CD8-positive, alpha-beta memory T cell (primary cell): ENCODE measurements at places on chromosomes 1 and 21. TPM values are rescaled to one million over a fixed set of nuclear protein-coding genes. Genes with fewer than 3 reads are reported as not detected.

DNA sequence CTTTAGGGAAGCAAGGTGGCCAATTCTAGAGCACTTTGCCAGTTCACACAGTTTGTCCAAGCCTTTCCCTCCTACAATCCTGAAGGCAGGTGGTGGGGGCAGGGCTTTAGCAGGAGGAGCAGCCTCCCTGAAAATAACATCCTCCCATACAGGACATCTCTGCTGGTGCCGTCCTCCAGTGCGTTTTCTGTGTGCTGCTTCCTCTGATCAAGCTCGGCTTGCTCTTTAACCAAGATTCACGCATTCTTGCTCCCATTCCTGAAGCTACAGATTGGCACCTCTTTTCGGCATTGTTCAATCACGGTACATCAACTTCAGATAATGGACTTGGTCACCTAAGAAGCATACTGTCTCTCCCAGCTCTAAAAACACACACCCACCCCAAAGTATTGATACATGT, 7.5 kb upstream of the DPT start:
- no peaks in the 10 kb centered on the region for H3K36me3 ChIP-seq
- no peak for DNase-seq
- H3K27ac ChIP-seq: no peak overlapping the region
- H3K4me3 ChIP-seq: no peak overlapping the region
- H3K4me1 ChIP-seq: no peaks in the 10 kb centered on the region
- no peaks in the 10 kb centered on the region for H3K27me3 ChIP-seq

- H3K27me3 ChIP-seq: no peaks in the 10 kb centered on the region
- H3K4me1 ChIP-seq: no peaks in the 10 kb centered on the region
- peaks cover 10% of the 10 kb centered on the region for H3K36me3 ChIP-seq
- H3K27ac ChIP-seq: no peak overlapping the region
- no peak overlapping the region for H3K4me3 ChIP-seq
- DNase-seq: no peak
Observed at GRCh38 chr1:77866296-77866695, 22.1 kb upstream of the NEXN start.

GRCh38 chr1:219812491-219813203, 115.7 kb downstream of the SLC30A10 start:
- no peaks in the 10 kb centered on the region for H3K4me1 ChIP-seq
- H3K27ac ChIP-seq: no peak overlapping the region
- DNase-seq: no peak
- no peaks in the 10 kb centered on the region for H3K36me3 ChIP-seq
- H3K27me3 ChIP-seq: peaks cover 4% of the 10 kb centered on the region

DNA sequence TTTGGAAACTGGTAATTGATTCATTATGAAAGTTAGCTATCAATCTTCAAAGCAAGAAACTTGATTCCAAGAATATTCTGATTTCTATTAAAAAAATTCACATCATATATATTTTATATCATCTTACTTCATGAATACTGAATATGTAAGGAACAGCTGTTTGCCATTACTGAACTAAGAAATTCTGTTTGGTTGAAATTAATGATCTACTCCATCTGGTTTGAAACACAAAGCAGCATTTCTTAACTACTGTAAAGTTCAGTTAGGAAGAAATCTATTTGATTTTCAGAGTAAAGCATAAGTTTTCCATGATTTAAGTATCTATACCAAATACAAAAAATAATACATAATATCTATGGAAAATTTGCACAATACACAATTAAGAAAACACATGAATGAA, 66.0 kb upstream of the SCYL3 start:
- no peak overlapping the region for H3K27ac ChIP-seq
- no peaks in the 10 kb centered on the region for H3K4me1 ChIP-seq
- no peak overlapping the region for H3K4me3 ChIP-seq

DNA sequence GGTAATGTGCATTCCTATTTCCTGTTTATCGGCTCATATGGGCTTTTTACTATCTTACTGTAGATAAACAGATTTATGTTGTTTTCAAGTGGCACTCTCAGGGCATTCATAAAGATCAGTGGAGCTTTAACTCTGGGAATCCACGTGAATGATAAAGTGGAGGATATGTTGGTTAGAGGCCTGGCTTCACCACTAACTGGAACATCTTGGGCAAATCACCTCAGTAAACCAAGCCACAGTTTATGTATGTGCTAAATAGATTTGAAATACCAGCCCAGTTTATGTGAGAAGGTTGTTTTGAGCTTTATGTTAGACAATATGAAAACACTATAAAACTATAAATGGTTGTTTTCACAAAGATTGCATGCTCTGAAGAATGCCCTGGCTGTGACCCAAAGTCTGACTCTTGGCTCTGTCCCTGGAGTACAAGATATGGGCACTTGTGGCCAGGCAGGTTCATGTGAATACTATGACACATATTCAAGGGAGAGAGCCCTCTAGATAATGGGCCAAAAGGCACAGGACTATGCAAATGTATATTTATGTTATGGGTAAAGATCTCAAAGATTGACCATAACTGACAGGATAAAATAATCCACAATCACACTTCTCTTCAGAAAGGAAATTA, 36.7 kb downstream of the FAM163A start:
- no peak overlapping the region for H3K27ac ChIP-seq
- no peaks in the 10 kb centered on the region for H3K27me3 ChIP-seq
- DNase-seq: no peak
- H3K4me3 ChIP-seq: no peak overlapping the region
- no peaks in the 10 kb centered on the region for H3K36me3 ChIP-seq

- no peaks in the 10 kb centered on the region for H3K27me3 ChIP-seq
- H3K36me3 ChIP-seq: no peaks in the 10 kb centered on the region
- H3K4me1 ChIP-seq: peaks cover 40% of the 10 kb centered on the region
- no peak for DNase-seq
- no peak overlapping the region for H3K4me3 ChIP-seq
- no peak overlapping the region for H3K27ac ChIP-seq
Observed at GRCh38 chr1:147648933-147649332, 21.4 kb downstream of the ACP6 start.

- peak overlapping the region; percentile 74 for H3K4me3 ChIP-seq
- no peaks in the 10 kb centered on the region for H3K27me3 ChIP-seq
- no peaks in the 10 kb centered on the region for H3K36me3 ChIP-seq
- H3K27ac ChIP-seq: peak overlapping the region; percentile 96
- DNase-seq: peak; percentile 86
Observed at GRCh38 chr1:30756545-30757351, 826 bp downstream of the LAPTM5 start.

DNA sequence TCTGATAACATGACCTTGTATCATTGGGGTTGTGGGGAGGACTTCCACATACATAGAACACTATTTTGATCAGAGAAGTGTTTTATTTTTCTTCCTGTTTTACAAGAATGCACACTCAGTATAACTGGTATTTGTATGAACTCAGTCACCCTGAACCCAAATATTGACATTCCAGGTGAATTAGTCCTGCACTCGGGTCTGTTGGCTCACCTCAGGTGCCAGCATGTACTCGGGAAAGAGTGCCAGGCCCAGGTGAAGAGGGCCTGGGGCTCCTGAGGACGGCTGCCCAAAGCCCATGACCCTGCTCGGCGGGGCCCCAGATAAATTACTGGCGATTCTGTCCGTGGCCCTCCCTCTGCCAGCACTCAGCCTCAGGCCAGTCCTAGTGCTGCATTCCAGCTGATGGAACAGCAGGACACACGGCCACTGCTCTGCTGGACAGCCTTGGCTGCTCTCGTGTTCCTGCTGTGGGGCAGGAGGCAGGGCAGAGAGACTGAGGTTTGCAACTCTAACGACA, 75.4 kb upstream of the TMPRSS2 start:
- H3K36me3 ChIP-seq: no peaks in the 10 kb centered on the region
- no peaks in the 10 kb centered on the region for H3K4me1 ChIP-seq
- H3K27ac ChIP-seq: no peak overlapping the region
- DNase-seq: no peak
- no peak overlapping the region for H3K4me3 ChIP-seq
- no peaks in the 10 kb centered on the region for H3K27me3 ChIP-seq

DNA sequence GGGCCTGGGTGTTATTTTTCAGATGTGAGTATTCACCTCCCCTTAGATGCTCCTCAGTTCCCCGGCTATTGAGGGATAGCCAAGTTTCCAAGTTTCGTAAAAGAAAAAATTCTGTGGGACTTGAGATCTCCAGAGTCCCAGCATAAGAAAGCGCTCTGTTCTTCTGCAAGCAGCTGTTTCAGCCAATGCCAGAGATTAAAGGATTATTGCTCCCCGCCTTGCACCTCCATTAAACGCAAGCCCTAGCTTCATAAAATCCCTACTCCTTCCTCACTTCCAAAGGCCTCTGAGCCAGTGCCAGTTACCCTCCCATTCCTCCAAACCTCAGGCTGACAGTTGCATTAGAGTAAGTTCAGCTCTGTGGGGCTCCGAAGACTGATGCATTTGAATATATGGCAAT, 56.4 kb downstream of the CHIA start:
- no peaks in the 10 kb centered on the region for H3K36me3 ChIP-seq
- H3K27ac ChIP-seq: peak overlapping the region; percentile 64
- no peak overlapping the region for H3K4me3 ChIP-seq
- no peak for DNase-seq
- no peaks in the 10 kb centered on the region for H3K27me3 ChIP-seq

DNA sequence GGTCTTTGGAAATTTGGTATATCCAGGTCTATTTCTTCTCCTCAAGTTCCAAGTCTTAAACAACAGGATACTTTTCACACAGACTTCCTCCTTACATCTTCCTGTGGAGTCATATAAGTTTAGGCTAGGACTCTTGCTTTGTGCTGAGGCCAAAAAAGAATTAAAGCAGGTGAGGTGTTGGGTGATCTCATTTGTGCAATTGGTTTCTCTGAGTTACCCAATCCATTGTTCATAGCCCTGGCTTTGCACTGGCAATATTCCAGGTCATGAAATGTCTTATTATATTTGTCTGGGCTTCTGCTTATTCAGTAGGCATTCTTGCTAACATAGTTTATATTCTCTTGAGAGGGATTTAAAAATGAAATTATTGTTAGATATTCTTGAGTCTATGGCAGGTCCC, 14.1 kb upstream of the KIAA0040 start:
- H3K4me3 ChIP-seq: no peak overlapping the region
- no peaks in the 10 kb centered on the region for H3K36me3 ChIP-seq
- H3K4me1 ChIP-seq: peaks cover 46% of the 10 kb centered on the region
- H3K27me3 ChIP-seq: no peaks in the 10 kb centered on the region
- no peak for DNase-seq

- H3K27me3 ChIP-seq: no peaks in the 10 kb centered on the region
- no peak overlapping the region for H3K4me3 ChIP-seq
- DNase-seq: no peak
- no peak overlapping the region for H3K27ac ChIP-seq
- no peaks in the 10 kb centered on the region for H3K36me3 ChIP-seq
Observed at GRCh38 chr1:66013371-66013770, 220.7 kb downstream of the PDE4B start.

- no peak overlapping the region for H3K4me3 ChIP-seq
- no peaks in the 10 kb centered on the region for H3K36me3 ChIP-seq
- DNase-seq: no peak
- no peaks in the 10 kb centered on the region for H3K4me1 ChIP-seq
- no peaks in the 10 kb centered on the region for H3K27me3 ChIP-seq
Observed at GRCh38 chr1:44505210-44505993, 100.3 kb downstream of the RNF220 start.

- no peaks in the 10 kb centered on the region for H3K4me1 ChIP-seq
- no peak for DNase-seq
- no peaks in the 10 kb centered on the region for H3K27me3 ChIP-seq
Observed at GRCh38 chr1:228236744-228237143, 28.9 kb downstream of the OBSCN start.

DNA sequence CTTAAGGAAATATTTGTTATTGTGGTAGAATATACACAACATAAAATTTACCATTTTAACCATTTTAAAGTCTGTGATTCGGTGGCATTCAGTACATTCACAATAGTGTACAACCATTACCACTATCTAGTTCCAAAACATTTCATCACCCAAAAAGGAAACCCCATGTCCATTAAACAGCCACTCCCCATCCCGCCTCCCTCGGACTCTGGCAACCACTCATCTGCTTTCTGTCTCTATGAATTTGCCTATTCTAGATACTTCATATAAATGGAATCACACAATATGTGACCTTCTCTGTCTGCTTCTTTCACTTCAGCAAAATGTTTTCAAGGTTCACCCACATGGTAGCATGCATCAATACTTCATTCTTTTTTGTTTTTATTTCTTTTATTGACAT, 51.3 kb downstream of the PTP4A2 start:
- DNase-seq: no peak
- H3K27me3 ChIP-seq: no peaks in the 10 kb centered on the region
- H3K27ac ChIP-seq: no peak overlapping the region
- H3K4me3 ChIP-seq: no peak overlapping the region
- no peaks in the 10 kb centered on the region for H3K36me3 ChIP-seq

- no peaks in the 10 kb centered on the region for H3K36me3 ChIP-seq
- no peak for DNase-seq
- no peak overlapping the region for H3K27ac ChIP-seq
Observed at GRCh38 chr1:14300991-14301703, 297.3 kb upstream of the KAZN start.

MCM3AP gene
- 133 TPM for total RNA-seq

MEX3A gene
- total RNA-seq: 1.0 TPM

SPOCD1 gene
- total RNA-seq: not detected
